ENCODE measurements at places on chromosomes 1 and 21.

DNA sequence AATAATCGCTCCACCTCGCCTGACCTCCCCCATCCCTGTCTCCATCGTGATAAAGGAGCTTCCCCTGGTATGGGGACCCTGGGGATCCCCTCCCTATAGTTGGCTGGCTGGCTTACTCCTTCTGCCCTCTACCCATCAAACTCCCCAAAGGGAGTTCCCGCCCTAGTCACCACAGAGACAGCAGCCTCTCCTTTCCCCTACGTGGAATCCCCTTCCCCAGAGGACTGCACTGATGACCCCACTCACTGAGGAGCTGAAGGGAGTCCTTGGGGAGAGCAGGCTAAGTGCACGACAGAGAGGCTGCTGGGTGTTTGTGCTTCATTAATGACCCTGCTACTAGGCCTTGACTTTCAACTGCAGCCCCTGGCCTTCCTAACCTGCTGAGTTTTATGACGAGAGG lies 1.9 kb downstream of the CADM3 start:
- no peak for DNase-seq

DNA sequence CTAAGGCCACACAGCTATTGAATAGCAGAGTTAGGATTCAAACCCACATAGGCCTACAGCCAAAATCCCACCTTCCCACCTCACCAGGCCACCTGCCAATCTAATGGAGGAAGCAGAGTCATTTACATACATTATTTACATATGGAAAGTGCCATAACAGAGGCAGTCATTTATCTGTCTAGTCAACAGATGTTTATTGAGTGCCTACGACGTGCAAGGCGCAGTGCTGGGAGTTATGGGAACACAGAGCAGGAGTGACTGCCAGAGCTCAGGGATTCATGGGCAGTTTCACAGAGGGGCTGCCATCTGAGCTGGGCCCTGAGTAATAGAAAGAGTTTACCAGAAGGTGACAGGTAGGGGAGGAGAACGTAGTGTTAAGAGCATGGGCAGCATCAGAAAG lies 10.3 kb upstream of the PADI6 start:
- no peak for DNase-seq

DNA sequence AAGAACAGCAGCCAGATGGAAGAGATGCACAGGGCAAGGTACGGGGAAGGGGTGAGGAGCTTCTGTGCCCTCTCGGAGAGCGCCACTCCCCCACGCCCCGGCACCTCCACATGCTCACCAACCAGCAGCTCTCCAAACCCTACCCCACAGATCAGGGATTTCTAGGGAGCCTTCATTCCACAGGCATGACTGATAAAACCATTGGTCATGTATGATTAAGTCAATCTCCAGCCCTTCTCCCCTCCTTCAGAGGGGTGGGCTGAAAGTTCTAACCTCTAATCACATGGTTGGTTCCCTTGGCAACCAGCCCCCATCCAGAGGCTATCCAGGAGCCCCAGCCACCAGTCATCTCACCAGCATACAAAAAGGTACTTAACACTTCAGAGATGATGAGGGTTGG lies 144.7 kb downstream of the TGFBR3 start:
- DNase-seq = peak; percentile 33

DNA sequence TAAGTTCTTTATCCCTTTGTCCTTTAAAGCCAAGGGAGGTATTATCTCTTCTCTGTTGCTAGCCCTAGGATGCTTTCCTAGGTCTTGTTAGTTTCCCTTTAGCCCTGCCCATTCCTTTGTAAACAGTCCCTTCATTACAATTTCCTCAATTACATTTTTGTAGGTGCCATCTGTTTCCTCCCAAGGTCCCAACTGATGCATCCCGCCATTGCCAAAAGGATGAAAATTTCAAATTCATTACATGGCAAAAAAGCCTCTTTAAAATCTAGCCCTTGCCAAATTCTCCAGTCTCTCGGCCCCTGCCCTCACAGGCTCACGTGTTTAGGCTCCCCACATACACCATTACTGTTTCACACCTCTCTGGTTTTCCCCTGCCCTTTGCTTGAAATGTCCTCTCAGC lies 151.9 kb upstream of the C1orf87 start:
- no peak for DNase-seq

DNA sequence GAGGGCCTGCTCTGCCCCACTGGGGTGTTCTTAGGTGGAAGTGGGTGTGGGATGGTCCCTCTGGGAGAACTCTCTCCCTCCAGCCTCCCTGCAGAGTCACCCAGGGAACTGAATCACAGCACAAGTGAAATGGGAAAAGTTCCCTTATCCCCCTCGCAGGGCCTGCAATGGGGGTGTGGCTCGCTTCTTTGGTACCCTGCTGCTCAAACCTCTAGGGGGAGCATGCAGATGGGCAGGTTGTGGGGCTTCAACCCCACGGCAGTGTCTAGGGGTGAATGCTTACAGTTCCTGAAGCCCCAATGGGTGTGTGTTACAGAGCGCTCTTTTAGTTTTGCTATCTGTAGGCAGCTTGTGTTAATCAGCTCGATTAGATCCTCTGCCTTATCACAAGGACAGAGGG lies 59.0 kb upstream of the TINAGL1 start:
- no peak for DNase-seq

GRCh38 chr1:215887627-215888026 lies 320.5 kb downstream of the KCTD3 start:
- DNase-seq = no peak

GRCh38 chr1:22738069-22738435 lies 27.4 kb downstream of the EPHB2 start:
- no peak for DNase-seq

GRCh38 chr1:2528966-2529783 lies 888 bp downstream of the HES5 start:
- no peak for DNase-seq

DNA sequence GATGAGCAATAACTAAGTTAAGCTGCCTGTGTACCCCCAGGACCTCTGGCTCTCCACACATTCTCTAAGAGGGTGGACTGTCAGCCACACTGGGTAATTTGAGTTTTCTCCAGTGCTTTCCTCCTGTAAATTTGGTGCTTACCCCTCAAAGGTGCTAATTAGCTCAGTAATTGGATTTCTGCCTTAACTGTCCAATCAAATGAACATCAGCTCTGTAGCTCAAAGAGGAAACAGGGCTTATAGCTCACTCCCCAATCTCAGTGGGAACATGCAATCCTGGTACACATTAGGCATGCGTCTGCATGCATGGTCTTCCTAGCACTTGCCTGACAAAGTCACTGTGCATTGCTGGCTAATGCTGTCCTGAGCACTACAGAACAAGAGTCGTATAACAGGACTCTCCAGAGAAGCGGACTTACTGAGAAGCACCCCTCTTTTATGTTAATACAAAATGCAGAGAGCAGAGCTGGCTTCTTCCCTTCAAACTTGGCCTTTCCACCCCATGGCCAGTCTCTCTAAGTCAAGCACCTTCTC lies 110.1 kb downstream of the NTPCR start:
- DNase-seq = peak; percentile 68

- DNase-seq = peak; percentile 33
These were observed 666 bp downstream of the PAFAH2 start for GRCh38 chr1:25996966-25997827.

DNA sequence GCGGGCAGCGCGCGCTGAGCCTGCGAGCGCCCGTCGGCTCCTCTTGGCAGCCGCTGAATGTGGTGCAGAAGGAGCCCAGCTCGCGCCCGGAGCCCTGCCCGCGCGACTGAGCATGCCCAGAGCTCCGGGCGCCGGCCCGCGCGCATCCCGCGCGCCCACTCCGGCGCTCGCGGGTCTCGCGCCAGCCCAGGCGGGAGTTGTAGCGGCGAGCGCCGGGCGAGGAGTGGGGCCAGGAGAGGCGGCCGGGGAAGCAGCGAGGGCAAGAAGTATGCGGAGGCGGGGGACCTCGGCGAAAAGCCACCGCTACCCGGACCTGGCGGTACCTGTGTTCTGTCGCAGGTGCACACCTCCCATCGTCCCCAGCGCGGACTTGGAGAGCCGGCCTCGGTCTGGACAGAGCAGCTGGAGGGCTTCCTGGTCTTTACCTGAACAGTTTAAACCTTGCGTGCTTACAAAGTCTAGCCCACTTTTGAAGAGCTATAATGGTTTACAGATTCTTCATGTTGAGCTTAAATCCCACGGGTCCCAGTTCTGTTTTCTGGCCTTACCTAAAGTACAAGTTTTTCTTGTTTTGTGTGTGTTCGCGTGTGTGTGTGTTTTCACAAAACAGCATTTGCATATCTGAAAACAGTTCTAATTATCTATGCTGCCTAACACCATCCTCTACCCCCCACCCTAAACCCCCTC lies at the start of gene DDAH1:
Gene DDAH1 (minus strand): TSS at position 61 of the 687 bp plus-strand sequence. CDS start 114 bp downstream, outside the sequence.
- DNase-seq = no peak

GRCh38 chr1:214511639-214511998 lies 39.8 kb downstream of the PTPN14 start:
- DNase-seq = peak; percentile 75

All from bronchial epithelial cell (primary cell).